ENCODE measurements at places on chromosomes 6 and 20. TPM values are rescaled to one million over a fixed set of nuclear protein-coding genes. Genes with fewer than 3 reads are reported as not detected.

CNR1 gene
- 0.99 TPM for polyA plus RNA-seq

SIGLEC1 gene
- 0.73 TPM for polyA plus RNA-seq

SAMD5 gene
- 2.7 TPM for polyA plus RNA-seq

PDRG1 gene
- 22.0 TPM for polyA plus RNA-seq

OR12D3 gene
- not detected for polyA plus RNA-seq

SLC23A2 gene
- polyA plus RNA-seq, result 31.9 TPM

RAB32 gene
- 29.7 TPM for polyA plus RNA-seq

MDFI gene
- 49.5 TPM for polyA plus RNA-seq

MUC22 gene
- not detected for polyA plus RNA-seq

ABHD16B gene
- not detected for polyA plus RNA-seq

PLN gene
- polyA plus RNA-seq, result 0.93 TPM

SNAP91 gene
- 2.6 TPM for polyA plus RNA-seq

PRL gene
- polyA plus RNA-seq, result 1.8 TPM

MAS1 gene
- 0.08 TPM for polyA plus RNA-seq

KCNS1 gene
- polyA plus RNA-seq, result 0.35 TPM

FAM162B gene
- 9.1 TPM for polyA plus RNA-seq

MCCD1 gene
- polyA plus RNA-seq, result 11.8 TPM

APCDD1L gene
- 14.2 TPM for polyA plus RNA-seq

BANF2 gene
- not detected for polyA plus RNA-seq

NOX3 gene
- polyA plus RNA-seq, result not detected

NCOA6 gene
- 41.5 TPM for polyA plus RNA-seq

TCP11 gene
- polyA plus RNA-seq, result 1.6 TPM

LRRN4 gene
- 5.5 TPM for polyA plus RNA-seq

All from left renal pelvis (tissue), 4 donors.